ENCODE measurements at places on chromosomes 1 and 21.

DNA sequence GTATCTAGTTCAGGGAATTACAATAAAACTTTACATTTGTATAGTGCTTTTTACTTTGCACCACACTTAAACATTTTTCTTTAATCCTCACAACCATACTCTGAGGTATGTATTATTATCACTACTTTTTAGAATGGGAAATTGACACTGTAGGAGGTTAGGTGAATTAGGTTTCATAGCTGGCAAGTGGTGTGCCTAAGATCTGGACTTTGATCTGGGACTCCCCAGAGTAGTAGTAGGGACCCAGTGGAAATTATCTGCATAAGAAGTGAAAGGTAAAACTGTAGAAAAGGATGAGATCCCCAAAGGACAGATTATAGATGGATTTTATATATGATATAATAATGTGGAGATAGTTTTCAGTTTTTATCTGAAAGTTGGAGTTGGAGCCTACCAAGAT lies 85.6 kb downstream of the PPP1R12B start:
- DNase-seq, result no peak

DNA sequence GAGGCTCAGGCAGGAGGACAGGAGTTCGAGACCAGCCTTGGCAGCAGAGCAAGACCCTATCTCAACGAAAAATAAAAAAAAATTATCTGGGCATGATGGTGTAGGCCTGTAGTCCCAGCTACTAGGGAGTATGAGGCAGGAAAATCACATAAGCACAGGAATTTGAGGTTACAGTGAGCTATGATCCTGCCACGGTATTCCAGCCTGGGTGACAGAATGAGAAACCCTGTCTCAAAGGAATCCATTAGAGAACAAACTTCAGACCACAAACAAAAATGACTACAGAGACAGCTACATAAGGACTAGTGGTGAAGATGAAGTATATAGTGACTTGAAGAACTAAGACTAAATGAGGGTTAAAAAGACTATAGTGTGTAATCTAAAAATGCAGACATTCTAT lies 233.1 kb downstream of the RERE start:
- DNase-seq, result no peak

- no peak for DNase-seq
Measured at GRCh38 chr1:244857761-244858160, 6.6 kb downstream of the HNRNPU start.

GRCh38 chr1:218451415-218451814 lies 106.3 kb downstream of the TGFB2 start:
- no peak for DNase-seq

DNA sequence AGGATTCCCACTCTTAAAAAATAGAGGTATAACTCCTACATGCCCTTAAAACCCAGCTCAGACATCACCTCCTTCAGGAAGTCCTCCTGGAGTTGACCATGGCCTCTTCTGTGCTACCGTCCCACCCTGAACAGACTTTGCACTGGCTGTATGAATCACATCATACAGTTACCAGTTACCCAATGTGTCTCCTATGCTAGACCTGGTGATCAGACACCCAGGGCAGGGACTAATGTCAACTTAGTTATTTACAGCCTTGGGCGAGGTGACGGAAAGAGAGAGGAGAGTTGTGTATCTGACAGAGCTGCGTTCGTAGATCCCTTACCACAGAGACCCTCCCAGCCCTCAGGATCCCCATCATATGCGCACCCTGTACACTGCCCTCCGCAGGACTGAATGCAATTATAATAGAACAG lies 72.7 kb downstream of the SLC66A1 start:
- no peak for DNase-seq

GRCh38 chr1:25705699-25706098 lies 89.1 kb downstream of the MAN1C1 start:
- DNase-seq, result no peak

DNA sequence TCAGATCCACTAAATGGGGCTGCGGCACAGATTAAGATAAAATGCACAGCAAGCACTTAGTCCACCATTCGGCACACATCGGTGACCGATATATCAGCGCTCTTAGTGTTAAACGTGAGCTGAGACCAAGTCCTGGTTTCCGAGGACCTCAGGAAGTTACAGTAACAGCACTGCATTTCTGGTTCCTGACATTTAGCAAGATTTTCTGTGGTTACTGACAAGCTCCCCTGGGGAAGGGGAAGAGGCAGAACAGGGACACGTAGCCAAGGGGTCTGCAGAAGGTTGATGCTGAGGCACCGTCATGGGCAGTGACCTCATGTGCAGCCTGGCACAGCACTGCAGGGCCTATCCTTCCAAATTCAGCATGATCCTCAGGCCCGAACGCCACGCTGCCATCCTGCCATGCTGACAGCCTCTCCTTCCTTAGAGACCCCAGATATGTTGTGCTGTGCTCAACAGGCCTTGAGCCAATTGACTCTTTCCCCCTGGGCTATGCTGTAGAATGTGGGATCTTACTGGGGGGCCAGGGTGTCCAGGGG lies 13.4 kb upstream of the PEF1 start:
- no peak for DNase-seq

- DNase-seq, result no peak
Measured at GRCh38 chr1:240854367-240854766, 242.4 kb upstream of the GREM2 start.

DNA sequence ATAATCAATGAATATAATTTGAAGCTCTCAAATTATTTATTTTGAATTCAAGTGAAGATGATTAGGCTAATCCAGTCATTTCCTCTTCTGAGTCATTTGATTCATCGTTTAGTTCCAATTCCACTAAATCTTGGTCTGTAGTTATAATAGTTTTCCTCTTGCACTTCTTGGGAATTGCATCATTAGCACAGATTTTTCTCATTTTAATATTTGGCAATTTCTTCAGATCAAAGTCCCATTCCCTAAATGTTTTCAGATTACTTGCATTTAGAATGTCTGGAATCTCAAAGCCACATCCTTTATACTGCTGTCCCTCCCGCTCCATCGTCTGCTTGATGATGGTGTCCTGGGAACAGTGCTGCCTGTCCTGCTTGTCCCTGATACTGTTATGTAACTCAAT lies 43.5 kb downstream of the MAST2 start:
- no peak for DNase-seq

DNA sequence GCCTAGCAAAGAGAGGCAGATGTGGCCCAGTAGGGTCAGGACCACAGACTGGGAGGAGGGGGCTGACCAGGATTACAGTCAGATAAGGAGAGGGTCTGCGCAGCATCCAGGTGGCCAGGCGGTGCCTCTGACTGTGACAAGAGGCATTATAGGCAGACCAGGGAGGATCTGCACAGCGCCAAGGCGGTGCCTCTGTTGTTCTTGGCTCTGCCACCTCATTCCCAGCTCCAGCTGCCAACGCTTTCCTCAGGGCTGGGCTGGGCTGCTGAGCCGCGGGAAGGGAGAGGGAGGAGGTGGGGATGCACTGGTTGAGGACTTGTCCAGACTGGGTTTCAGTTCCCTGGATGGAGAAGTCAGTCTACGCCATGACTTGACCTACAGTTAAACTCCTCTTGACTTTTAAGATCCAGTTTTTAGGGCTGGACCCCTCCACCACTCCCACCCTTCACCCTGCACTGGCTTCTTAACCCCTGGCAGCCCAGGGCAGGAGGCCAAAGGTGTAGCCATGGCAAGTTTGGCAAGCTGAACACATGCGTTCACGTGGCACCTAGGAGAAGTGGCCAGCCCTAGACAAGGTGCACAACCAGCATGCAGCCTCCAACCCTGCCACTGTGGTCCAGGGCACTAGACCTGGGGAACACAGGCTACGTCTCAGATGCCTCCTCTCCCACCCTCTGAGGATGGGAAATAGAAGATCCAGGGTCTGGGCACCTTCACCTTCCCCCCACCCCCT lies 4.5 kb upstream of the CRABP2 start:
- DNase-seq, result no peak

GRCh38 chr1:114550336-114550735 lies 31.1 kb downstream of the BCAS2 start:
- DNase-seq, result no peak

DNA sequence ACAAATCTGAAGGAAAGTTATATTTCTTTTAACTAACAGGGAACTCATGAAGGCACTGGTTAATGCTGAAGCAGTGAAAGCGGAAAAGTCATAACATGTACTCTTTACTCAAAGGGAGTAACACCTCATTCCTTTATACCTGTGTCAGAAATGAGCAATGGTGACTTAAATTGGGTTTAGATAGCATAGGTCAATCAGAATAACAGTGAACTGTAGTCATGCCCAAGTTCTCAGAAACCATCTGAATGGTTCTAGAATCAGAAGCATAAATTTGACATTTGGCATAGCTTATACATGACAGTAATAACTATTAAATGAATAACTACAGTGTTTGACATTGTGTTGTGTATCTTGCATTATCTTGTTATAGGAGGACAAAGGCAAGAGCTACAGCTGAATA lies 382.0 kb downstream of the NUF2 start:
- DNase-seq, result no peak

- DNase-seq, result no peak
Measured at GRCh38 chr1:9726905-9727595, 75.5 kb downstream of the PIK3CD start.

Measured in stimulated activated CD8-positive, alpha-beta memory T cell treated with anti-CD3 and anti-CD28 coated beads, Interleukin-4, amount 100 ng/mL, for 4 hours (primary cell).